Stimulated activated CD8-positive, alpha-beta memory T cell treated with anti-CD3 and anti-CD28 coated beads, Interleukin-4, amount 100 ng/mL, for 4 hours (primary cell): ENCODE measurements at places on chromosomes 7 and 10.

GRCh38 chr10:116868722-116869121 is 19.4 kb downstream of the ENO4 start:
- no peak for DNase-seq

- DNase-seq = no peak
These were observed 93.5 kb downstream of the PCGF5 start for GRCh38 chr10:91313796-91314485.

DNA sequence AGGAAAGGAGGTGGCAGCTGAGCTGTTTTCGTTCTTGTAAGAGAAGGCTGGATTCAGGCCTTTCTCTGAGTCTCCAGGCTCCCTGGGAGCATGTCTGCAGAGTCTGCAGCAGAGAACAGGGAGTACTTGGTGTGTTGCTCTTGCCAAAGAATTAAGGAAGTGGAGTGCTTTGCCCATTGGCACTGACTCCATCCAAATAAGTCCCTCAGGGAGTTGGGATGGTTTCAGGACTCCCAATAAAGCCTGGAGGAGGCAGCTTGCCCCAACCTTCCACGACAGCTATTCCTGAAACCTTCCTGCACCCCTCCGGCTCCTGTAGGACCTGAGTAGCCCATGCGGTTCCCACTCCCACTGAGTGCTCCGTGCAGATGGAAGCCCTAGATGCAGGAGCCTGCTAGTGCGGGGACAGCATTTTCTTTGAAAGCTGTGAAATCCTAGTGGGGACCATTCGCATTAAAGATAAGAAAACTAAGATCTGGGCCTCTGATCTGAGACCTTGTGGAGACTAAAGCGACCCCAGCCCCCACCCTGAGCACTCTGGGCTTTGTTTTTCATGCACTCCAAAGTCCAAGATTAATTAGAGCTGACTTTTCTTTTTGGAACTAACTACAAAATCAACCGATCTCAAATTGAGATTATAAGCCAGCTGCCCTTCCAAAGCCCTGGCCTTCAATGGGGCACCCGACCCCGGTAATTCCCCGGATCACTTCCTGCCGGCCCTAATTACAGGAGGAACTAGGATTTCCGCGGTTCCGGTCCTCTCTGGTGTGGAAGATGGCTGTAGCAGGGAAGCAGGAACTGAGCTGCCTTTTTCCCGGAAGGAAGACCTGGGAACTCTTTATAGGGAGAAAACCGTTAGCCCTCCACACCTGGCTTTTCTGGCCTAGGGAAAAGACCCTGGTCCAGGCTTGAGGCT is 110.2 kb downstream of the COL13A1 start:
- no peak for DNase-seq

GRCh38 chr7:12054830-12055229 is 156.3 kb upstream of the TMEM106B start:
- DNase-seq = no peak

- no peak for DNase-seq
These were observed 20.7 kb upstream of the PRF1 start for GRCh38 chr10:70622981-70623844.

DNA sequence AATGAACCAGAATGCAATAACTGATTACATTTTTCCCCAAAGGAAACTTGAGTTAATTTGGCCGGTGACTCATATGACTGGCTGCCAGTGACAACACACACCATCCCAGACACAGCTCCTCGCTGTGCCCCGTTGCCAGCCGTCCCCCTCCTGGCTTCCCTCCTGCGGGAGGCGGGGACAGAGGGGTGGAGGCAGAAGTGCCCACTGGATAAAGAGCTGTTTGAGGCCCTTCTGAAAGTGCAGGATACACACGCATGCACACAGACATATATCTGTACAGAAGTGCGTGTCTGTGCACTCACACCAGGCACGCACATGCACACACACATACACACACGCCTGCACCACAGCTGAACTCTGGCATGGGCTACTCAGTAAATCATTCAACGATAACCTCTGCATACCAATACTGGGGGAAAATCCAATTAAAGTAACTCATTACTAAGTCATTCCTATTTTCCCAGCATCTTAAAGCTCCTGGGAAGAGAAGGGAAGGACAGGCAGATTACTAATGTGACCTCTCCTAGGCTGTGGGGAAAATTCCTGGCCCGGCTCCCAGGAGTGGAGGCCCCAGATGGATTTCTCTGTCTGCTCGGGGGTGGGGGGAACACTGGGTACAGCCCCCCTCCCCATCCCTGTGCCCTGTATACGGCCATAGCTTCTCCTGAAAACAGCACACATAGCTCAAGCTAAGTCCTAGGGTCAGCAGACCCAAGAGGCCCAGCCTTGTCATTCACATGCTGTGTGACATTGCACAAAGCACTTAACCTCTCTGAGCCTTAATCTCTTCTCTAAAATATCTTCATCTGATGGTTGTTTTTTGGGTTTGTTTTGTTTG is 52.3 kb upstream of the MYL10 start:
- no peak for DNase-seq

DNA sequence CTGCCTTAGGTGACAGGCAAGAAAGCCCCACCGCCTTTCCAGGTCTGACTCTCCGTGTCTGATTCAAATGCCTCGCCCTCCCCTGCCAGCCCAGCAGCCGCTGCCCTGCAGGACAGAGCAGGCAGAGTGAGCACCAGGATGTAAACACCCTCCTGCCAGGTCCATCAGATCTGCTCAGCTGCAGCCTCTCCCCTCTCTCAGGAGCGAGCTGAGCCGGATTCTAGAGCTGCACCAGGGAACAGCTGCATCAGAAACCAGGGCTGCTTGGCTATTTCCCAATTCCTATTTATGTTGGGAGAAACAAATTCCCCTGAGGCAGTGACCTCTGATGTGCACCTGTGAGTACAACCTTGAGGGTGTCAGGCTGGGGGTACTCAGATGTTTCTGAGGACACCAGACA is 121.5 kb upstream of the ZMIZ1 start:
- no peak for DNase-seq

- no peak for DNase-seq
These were observed 359.8 kb downstream of the PCDH15 start for GRCh38 chr10:54441275-54441674.

GRCh38 chr10:68172324-68172723 is 59.6 kb downstream of the ATOH7 start:
- DNase-seq = no peak

- DNase-seq = no peak
These were observed 7.4 kb downstream of the KEL start for GRCh38 chr7:142954680-142955268.

- no peak for DNase-seq
These were observed 203.6 kb downstream of the MACC1 start for GRCh38 chr7:20013536-20013935.

DNA sequence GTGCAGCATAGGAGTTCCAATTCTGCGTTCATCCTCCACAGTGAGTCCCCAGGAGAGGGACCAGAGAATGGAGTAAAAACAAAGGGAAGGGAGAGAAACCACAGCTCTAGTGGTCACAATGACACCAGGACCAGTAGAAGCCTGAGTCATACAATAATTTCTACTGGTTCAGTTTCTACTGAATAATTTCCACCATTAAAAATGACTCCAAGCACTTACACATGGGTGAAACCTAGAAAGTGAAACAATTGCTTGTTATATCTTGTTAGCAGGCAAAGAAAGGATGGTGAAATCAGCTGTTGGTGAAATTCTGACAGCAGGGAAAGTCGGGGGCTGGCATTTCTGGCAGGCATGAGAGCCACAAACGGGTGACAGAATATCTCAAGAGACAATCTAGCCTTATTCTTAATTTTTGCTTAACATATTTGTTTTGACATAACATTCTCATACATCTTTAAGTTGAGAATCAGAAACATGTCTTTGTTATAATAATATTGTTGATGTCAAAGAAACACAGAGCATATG is 1065.8 kb upstream of the C7orf33 start:
- DNase-seq = no peak

DNA sequence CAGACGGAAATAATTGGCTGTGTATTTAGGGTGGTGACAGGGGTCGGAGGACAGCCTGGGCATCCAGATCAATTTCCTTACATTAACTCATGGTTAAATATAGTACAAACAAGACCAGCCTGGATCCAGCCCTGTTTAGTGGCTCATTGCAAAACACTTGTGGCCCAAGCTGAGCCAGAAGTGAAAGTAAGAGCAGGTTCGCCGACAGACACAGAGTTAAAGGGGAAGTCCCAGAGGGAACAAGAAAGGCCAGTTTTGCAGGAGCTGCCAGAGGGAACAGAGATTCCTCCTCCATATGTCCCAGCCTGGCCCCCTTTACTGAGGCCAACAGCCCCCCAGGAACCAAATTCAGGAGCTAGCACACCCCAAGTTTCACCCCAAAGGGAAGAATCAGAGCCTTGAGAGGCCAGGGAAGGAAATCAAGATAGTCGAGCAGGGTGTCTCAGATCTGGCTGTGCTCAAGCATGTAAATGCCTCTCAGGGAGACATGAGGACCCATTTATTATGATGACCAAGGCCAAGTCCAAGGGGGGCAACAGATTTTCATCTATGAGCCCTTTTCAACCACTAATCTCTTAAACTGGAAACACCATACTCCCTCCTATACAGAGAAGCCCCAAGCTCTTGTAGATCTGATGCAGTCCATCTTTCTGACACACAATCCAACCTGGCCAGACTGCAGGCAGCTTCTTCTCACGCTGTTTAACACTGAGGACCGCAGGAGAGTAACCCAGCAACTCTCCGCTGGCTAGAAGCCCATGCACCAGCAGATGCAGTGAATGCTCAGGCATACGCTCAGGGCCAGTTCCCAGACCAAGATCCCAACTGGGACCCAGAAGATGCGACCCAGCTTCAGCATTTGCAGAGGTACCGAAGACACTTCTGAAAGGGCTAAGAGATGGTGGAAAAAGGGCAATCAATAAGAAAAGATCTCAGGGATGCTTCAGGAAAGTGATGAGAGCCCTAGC is 15.9 kb upstream of the ADCK2 start:
- no peak for DNase-seq

DNA sequence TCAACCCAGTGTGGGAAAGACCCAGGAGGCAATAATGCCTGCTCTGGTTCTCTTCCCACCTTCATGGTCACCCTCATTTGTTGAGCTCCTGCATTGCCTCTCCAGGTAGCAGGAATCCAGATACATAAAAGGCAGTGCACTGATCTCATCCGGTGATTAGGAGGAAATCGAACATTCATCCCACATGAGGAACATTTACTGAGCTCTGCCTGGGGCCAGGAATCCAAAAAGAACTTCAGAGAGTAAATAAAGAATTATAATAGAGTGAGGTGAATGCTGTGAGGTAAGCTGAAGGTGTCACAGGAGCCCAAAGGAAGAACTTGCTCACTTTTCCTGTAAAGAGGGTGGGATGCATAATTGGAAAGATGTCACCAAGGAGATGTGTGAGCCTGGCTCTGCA is 121.2 kb downstream of the RALA start:
- no peak for DNase-seq

- no peak for DNase-seq
These were observed 30.0 kb downstream of the GUSB start for GRCh38 chr7:65951837-65952578.

DNA sequence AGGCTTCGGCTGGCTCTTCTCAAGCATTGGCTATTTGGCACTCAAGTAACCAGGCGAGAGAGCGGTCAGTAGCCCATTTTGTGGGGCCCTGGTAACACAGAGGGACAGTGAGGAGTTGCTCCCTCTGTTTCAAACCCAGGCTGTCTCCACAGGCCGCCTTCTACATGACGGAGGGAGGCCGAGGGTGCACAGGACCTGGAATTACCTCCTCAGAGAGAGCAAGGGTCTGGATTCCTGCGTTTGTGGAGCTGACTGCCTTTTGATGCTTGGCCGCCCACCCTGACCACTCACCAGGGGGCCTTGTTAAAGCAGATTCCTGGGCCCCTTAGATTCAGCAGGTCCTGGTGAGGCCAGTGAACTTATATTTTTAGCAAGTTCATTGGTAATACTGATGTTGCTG is 12.3 kb downstream of the UPP1 start:
- DNase-seq = no peak

GRCh38 chr7:110775046-110775445 is 315.9 kb upstream of the LRRN3 start:
- no peak for DNase-seq

GRCh38 chr10:88657901-88658300 is 6.3 kb upstream of the LIPF start:
- no peak for DNase-seq

- no peak for DNase-seq
These were observed 124.6 kb upstream of the GLCCI1 start for GRCh38 chr7:7843972-7844371.
